ENCODE measurements at places on chromosomes 16 and 17.
A peak's percentile ranks its signal among the peaks of the same experiment; 100 is the strongest.

GRCh38 chr16:8963821-8964441 is at the start of gene USP7:
Gene USP7, minus strand, starts transcription at chr16:8963906. Its CDS starts 621 bp downstream, at chr16:8963285.
- DNase-seq: peak; percentile 88

DNA sequence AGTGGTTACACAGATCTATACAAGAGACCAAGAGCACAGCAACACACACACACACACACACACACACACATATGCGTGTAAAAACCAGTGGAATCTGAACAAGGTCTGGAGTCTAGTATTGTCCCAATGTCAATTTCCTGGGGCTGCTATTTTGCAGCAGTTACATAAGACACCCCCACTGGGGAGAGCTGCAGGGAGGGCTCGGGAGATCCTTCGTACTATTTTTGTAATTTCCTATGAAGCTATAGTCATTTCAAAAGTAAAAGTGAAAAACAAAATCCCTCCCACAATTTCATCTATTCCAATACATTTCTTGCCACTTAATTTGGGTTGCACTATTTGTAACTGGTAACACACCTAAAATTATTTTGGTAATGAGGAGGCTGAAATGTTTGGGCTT is 68.5 kb downstream of the C16orf95 start:
- DNase-seq: no peak

- DNase-seq: no peak
These were observed 2.7 kb downstream of the PHKG2 start for GRCh38 chr16:30750876-30751465.

- no peak for DNase-seq
These were observed 75.8 kb upstream of the GSE1 start for GRCh38 chr16:85537331-85537788.

GRCh38 chr17:44587339-44587738 is 30.1 kb downstream of the FZD2 start:
- no peak for DNase-seq

GRCh38 chr16:74700116-74700437 is 585 bp downstream of the MLKL start:
- no peak for DNase-seq

DNA sequence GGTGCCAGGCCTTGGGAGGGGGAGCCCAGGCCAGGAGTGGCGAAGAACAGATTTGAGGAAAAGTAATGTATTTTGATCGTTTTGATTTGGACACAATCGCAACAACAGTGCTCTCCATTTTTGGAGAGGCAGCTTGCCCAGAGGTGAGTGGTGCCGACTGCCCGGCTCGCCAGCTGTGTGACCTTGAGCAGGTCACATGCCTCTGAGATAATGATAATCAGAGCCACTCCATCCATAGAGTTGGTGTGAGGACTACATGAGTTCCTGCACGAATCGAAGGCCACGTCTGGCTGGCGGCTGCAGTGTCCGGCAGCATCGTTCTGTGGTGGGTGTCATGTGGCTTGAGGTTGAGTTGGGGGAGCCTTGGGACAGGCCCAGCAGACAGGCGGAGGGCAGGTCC is 20.7 kb downstream of the LLGL2 start:
- DNase-seq: no peak

DNA sequence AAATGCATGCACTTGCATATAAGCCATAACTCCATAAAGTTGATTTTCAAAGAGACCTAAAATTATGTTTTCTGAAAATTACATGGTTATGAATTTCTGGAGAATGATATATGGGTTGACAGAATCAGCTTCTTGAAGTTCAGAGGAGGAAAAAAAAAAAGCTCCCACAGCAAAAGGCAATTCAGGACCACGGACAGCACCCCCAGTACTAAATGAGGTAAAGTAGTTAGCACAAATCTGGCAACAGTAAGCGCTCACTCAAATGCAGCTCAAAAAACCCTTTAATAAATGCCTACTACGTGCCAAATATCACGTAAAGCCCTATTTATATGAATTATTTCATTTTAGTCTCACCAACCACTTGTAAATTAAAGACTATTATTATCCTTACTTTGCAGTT is 135.2 kb downstream of the SHISA9 start:
- no peak for DNase-seq

DNA sequence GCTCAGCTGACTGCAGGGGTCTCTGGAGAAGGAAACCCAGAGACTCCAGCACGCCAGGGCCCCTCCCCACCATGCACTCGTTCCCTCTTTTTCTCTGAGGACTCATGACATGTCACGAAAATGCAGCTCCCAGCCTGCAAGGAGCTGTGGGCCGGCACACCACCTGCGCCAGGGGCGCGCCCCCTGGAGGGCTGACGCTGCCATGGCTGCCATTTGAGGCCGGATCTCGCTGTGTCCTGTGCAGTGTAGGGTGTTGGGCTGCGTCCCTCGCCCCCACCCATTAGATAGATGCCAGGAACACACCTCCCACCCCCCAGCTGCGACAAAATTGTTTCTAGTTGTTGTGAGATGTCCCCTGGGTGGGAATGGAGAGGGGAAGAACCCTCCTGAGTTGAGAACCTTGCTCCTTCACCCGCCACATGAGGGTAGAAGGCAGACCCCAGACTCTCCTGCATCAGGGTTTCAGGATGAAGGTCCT is 8.2 kb downstream of the SYNGR2 start:
- peak; percentile 59 for DNase-seq

DNA sequence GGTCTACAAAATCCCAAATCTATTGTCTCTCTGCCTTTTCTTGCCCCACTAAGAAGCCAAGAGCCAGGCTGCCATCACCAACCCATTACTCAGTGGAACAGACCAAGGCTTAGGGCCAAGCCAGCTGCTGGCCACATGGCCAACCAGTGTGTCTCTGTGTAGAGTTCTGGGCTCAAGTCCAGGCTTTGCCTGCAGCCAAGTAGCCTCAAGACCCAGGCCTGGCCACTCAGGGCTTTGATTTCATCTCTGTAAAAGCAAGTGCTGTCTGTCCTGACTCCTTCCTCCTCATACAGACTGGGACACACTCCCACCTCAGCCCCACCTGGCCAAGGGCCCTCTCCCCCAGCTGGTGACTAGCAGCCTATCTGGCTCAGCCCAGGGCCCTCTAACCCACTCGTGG is 14.6 kb downstream of the SREBF1 start:
- DNase-seq: no peak

DNA sequence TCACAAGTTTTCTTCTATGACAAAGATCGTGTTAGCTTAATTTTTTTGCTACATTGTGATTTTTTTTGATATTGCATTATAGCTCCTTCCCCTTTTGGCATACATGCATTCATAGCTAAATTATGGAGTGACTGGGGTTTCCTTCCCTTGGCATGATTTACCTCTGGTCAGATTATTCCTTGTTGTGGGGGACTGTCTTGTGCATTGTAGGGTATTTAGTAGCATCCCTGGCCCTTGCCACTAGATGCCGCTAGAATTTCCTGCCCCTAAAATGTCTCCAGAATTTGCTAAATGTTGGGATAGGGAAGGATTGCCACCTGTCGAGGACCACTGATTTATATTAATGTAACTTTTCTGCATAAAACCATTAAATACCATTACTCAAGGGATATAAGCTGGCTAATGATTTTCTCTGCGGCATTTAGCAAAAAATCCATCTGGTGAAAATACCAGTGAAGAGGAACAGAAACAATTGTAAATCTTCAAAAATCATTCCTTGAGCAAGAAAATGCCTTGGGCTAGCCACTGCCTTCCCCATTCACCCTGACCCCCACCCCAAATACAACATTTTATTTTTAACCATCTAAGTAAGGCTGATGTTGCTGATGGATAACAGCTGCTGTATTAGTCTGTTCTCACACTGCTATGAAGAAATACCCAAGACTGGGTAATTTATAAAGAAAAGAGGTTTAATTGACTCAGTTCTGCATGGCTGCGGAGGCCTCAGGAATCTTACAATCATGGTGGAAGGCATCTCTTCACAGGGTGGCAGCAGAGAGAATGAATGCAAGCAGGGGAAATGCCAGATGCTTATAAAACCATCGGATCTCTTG is 195.2 kb downstream of the MAP2K6 start:
- DNase-seq: no peak

GRCh38 chr16:89020068-89020924 is 43.3 kb upstream of the CBFA2T3 start:
- DNase-seq: no peak

DNA sequence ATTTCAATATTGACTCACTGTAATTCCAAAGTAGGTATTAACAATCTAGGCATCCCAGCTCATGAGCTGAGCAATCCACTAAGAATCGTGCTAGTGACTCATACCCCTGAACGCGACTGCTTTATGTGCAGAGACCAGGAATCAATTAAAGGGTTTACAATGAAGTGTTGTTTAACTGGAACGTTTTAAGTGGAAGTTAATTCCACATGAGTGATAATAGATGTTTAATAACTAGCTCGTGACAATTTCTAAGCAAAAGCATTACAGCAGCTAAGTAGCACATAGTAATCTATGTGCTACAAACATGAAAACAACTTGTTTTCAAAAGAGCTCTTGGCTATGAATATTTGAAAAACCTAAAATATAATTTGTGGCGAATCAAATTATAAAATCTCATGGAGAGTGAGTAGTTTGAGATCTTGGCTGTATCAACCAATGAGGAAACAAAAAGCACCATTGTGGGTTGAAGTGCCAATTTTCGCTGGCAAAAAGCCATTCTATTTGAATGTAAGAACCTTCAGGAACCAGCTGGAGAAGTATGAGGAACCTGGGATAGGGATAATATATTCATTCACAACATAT is 9.4 kb downstream of the GJC1 start:
- DNase-seq: no peak

DNA sequence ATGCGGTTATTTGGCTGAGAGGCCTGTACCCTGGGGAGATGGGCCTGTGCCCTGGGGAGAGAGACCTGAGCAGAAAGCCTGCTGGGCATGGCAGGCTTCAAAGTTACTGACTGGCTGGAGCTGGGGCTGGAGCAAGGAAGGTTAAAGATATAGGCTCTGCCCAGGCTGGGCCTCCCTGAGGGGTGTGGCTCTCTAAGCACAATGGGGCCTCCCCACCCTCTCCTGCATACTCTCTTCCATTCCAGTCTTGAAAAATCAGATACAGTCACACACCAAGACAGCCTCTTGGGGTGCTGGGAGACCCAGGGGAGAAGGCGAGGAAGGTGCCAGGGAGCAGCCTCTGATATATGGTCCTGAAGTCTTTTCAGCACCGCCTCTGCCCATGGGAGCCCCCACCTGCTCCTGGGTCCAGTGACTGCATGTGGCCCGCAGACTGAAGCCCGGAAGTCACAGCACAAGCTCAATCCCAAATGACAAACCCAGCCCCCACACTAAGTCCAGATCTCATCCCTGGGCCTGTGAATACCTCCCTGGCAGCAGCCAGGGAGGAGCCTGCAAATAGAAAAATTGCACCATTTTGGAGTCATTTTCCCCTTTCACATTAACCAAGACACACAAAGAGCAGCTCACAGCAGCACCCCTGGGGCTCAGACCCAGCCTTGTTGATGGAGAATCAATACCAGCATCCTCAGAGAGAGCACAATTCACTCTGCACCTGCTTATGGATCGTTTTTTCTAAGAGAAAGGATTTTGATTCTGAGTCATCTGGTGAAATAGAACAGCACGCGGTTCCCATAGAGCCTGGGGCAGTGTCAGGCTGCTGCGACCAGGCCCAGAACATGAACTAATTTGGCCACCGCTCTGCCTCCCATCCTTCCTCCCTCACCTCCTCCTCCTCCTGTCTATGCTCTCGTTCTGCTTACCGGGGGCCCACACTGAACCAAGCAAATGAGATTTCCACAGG is 25.6 kb upstream of the CACNG1 start:
- no peak for DNase-seq

- no peak for DNase-seq
These were observed 240.9 kb downstream of the KIF2B start for GRCh38 chr17:54063639-54064038.

Data from activated naive CD4-positive, alpha-beta T cell (primary cell).